ENCODE measurements at places on chromosomes 1 and 21. TPM values are rescaled to one million over a fixed set of nuclear protein-coding genes. Genes with fewer than 3 reads are reported as not detected.

DNAJC28 gene
- total RNA-seq: 3.3 TPM

TRPM2 gene
- total RNA-seq: 4.2 TPM

PTPRU gene
- total RNA-seq: 28.9 TPM

AMY2A gene
- not detected for total RNA-seq

DNA sequence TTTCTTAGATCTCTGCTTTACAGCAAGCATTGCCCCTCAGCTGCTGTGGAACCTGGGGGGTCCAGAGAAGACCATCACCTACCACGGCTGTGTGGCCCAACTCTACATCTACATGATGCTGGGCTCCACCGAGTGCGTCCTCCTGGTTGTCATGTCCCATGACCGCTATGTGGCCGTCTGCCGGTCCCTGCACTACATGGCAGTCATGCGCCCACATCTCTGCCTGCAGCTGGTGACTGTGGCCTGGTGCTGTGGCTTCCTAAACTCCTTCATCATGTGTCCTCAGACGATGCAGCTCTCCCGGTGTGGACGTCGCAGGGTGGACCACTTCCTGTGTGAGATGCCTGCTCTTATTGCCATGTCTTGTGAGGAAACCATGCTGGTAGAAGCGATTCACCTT, 33.4 kb upstream of the OR2B11 start:
- DNase-seq: no peak
- no peak overlapping the region for H3K27ac ChIP-seq
- H3K27me3 ChIP-seq: peaks cover 10% of the 10 kb centered on the region
- H3K4me1 ChIP-seq: no peaks in the 10 kb centered on the region

DNA sequence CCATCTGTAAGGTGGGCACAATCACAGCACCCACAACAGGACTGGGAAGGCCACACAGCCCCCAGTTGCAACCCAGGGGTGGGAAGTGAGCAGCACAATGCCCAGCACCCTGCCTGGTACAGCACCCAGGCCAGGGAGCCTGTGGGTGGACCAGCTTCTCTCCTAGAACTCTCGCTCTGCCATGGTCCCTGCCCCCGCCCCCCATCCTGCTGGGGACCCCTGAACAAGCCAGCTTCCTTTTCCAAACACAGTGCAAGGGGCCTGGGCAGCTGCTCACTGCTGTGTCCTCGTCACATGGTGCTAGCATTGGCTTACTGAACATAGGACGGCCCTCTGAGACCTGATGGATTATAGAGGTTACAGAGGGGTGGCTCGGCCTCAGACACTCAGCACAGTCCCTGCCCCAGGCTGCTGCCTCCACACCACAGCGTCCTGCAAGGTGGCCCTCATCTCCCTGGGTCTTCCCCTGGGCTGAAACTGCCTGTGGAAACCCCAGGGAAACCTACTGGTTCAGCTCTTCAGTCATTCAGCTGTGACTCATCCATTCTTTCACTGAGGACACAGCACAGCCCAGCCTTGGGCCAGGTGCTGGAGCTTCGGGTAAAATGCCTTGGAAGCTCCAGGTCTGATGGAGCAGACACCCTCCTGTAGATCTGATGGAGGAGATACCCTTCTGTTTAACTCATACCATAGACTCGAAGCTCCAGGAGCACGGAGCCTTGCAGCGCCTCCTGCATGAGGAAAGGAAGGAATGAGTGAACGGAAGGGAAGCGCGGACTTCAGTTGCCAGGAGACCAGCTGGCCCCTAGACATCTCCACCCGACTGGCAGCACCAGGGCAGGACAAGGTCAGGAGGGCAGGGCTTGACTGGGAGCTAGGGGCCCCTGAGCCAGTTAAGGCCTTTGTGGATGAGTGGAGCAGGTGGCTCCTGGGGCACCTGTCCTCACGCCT, 8.1 kb upstream of the PRDM16 start:
- peaks cover 19% of the 10 kb centered on the region for H3K4me1 ChIP-seq
- H3K36me3 ChIP-seq: no peaks in the 10 kb centered on the region
- H3K27me3 ChIP-seq: peaks cover 88% of the 10 kb centered on the region
- no peak overlapping the region for H3K27ac ChIP-seq
- no peak overlapping the region for H3K4me3 ChIP-seq

GRCh38 chr1:39422614-39423013, 68.8 kb upstream of the BMP8A start:
- peaks cover 44% of the 10 kb centered on the region for H3K36me3 ChIP-seq
- H3K4me1 ChIP-seq: no peaks in the 10 kb centered on the region
- no peaks in the 10 kb centered on the region for H3K27me3 ChIP-seq
- no peak overlapping the region for H3K4me3 ChIP-seq
- DNase-seq: no peak
- H3K27ac ChIP-seq: no peak overlapping the region

- no peak overlapping the region for H3K27ac ChIP-seq
- H3K36me3 ChIP-seq: no peaks in the 10 kb centered on the region
- no peak overlapping the region for H3K4me3 ChIP-seq
- no peak for DNase-seq
- H3K4me1 ChIP-seq: no peaks in the 10 kb centered on the region
- no peaks in the 10 kb centered on the region for H3K27me3 ChIP-seq
These were observed 1770.9 kb downstream of the BRINP3 start for GRCh38 chr1:188706742-188707141.

GRCh38 chr21:29499734-29500343, 201.1 kb downstream of the BACH1 start:
- no peaks in the 10 kb centered on the region for H3K27me3 ChIP-seq
- DNase-seq: no peak
- H3K36me3 ChIP-seq: no peaks in the 10 kb centered on the region
- no peak overlapping the region for H3K4me3 ChIP-seq

DNA sequence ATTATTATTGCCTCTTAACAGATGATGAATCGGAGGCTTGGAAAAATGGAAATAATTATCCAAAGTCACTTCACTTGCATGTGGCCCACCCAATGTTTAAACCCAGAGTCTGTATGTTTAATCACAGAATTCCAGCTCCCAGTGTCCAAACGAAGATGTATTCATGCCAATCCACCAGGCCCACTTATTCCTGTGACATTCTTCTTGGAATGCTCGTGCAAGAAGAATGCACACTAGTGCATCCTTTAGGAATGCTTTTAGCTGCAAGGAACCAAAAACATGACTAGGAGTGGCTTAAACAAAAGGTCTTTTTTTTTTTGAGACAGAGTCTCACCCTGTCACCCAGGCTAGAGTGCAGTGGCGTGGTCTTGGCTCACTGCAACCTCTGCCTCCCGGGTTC, 8.9 kb upstream of the OPRD1 start:
- no peak overlapping the region for H3K4me3 ChIP-seq
- DNase-seq: no peak
- no peak overlapping the region for H3K27ac ChIP-seq
- H3K4me1 ChIP-seq: no peaks in the 10 kb centered on the region

- peaks cover 9% of the 10 kb centered on the region for H3K36me3 ChIP-seq
- H3K27ac ChIP-seq: no peak overlapping the region
- no peak for DNase-seq
- H3K4me1 ChIP-seq: peaks cover 55% of the 10 kb centered on the region
- no peak overlapping the region for H3K4me3 ChIP-seq
- no peaks in the 10 kb centered on the region for H3K27me3 ChIP-seq
These were observed 8.2 kb downstream of the VANGL1 start for GRCh38 chr1:115649964-115650363.

- H3K4me1 ChIP-seq: peaks cover 13% of the 10 kb centered on the region
- no peaks in the 10 kb centered on the region for H3K36me3 ChIP-seq
- H3K27ac ChIP-seq: no peak overlapping the region
- H3K4me3 ChIP-seq: no peak overlapping the region
- peaks cover 6% of the 10 kb centered on the region for H3K27me3 ChIP-seq
- DNase-seq: no peak
These were observed 78.6 kb downstream of the KCNN3 start for GRCh38 chr1:154791292-154792166.

GRCh38 chr1:63119575-63120155, 202.7 kb upstream of the FOXD3 start:
- H3K4me1 ChIP-seq: no peaks in the 10 kb centered on the region
- no peaks in the 10 kb centered on the region for H3K36me3 ChIP-seq
